ENCODE measurements at places on chromosomes 4 and X.

- DNase-seq: no peak
These were observed 63.0 kb upstream of the FAM9A start for GRCh38 chrX:8864161-8864560.

- no peak for DNase-seq
These were observed 37.6 kb downstream of the C4orf50 start for GRCh38 chr4:5980436-5981155.

- DNase-seq: no peak
These were observed 140.3 kb upstream of the ZXDB start for GRCh38 chrX:57451426-57452020.

GRCh38 chrX:129525896-129526295, 2.6 kb upstream of the SMARCA1 start:
- no peak for DNase-seq

DNA sequence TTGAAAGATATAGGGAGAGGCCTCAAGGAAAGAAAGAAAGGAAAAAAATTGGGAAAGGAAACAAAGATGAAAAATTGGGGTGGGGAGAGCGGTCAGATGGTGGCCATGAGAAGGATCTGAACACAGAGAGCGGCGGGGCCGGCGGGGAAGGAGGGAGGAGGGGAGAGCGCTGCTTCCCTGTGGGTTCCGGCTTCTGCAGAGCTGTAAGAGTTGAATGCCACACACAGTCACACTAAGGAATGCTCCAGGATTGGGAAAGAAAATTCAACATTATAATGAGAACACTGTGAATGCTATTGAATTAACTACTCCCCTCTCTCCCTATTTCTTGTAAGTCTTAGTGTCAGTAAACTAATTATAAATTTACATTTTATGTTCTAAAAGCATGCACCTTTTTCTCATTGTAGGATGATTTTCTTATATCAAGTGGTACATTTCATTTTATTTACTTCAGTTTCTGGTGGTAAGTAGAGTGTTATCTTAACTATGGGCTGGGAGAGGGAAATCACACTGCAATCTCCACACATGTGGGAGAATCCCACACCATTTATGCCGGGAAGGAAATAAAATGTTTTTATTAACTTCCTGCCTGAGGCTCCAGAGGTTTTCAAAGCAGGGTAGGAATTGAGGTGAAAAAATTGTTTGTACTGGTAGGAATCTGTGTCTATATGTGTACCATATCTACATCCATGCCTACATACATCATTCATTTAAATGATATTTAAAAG, 904 bp downstream of the F11 start:
- DNase-seq: no peak

DNA sequence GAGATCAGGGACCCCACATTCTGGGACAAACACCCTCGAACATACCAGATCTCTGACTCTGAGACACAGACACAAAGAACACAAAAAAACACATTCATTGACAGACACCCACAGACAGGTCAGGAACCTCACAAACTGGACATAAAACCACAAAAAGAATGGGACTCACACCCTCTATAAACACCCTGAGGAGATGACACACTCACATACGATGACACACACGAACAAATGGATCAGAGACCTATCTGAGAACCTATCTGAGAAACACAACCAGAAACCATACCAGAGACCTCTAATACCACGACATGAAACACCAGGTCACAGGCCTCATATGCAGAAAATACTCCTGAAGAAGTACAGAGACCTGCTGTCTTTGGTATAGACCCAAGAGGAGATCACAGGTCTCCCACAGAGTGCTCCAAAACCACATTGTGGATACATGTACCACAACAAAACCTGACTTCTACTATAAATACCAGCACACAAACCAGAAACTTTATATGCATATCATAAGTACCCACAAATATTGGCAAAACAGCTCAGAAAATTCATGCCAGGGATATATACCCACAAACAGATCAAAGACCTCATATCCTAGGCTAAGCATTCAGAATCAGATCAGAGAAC, 19.5 kb downstream of the SUV39H1 start:
- DNase-seq: no peak

GRCh38 chrX:15321447-15321846, 6.0 kb upstream of the ASB11 start:
- DNase-seq: no peak

- DNase-seq: no peak
These were observed 6.4 kb upstream of the PTTG2 start for GRCh38 chr4:37953620-37954293.

DNA sequence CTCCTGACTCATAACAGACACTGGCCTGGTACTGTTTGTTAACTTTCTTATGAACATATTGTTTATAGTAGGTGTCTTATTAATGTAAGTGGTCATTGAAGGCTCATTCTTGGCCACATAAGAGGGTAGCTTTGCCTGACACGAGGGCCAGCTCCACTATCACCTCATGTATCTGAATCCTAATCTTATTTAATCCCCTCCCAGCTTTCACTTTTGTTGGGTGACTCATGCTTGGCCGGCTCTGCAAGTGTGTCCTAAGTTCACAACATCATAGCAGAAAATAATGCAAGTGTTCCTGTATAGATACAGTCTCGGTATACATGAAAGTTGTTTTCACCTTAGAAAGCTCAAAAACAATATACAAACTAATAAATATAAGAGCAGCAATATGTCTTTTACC, 283.8 kb downstream of the IQCM start:
- no peak for DNase-seq
